ENCODE measurements at places on chromosomes 3 and 15.

- DNase-seq = no peak
Observed at GRCh38 chr3:4595710-4596113, 102.6 kb downstream of the ITPR1 start.

DNA sequence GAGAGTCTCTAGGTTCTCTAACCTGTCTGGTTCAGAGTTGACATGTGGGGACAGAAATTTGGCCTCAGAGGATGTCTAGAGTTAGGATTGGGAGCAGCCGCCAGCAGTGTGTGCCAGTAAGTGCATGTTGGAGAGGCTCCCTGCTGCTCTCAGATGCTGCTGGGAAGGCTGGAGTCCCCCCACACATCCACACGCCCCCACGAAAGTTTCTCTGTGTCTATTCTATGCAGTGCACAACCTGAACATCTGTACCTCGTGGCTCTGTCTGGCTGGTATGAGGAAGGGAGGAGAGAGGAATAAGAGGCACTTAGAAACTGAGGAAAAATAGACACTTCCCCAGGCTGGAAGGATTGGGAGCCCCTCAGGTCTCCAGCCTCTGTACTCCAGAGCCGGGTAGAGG, 131.8 kb downstream of the RAB11A start:
- no peak for DNase-seq

- no peak for DNase-seq
Observed at GRCh38 chr15:51134416-51135199, 39.9 kb upstream of the TNFAIP8L3 start.

- DNase-seq = peak; percentile 82
Observed at GRCh38 chr3:32420126-32421038, 28.7 kb downstream of the CMTM7 start.

DNA sequence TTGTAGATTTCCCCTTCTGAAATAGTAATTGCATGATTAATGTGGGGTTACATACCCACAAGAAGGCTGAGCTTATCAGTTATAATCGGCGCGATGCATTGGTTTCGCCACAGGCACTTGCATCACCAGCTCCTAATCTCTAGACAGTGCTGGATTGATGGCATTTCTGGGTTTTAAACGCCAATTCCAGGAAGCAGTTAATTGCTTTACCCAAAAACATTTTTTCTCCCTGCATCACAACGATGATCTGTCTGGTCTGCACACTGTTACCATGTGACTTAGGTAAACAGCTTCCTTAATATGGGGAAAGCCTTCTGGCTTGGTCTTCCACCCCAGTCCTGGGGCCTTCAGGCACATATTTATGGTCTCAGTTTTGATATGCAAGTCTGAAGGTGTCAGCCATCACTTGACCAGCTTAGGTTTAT, 70.0 kb upstream of the HEG1 start:
- DNase-seq = no peak

- no peak for DNase-seq
Observed at GRCh38 chr3:187640569-187641059, 29.6 kb downstream of the SST start.

Data from SW 1271 (cell line).